Caco-2 (cell line): ENCODE measurements at places on chromosomes 12 and 14.

DNA sequence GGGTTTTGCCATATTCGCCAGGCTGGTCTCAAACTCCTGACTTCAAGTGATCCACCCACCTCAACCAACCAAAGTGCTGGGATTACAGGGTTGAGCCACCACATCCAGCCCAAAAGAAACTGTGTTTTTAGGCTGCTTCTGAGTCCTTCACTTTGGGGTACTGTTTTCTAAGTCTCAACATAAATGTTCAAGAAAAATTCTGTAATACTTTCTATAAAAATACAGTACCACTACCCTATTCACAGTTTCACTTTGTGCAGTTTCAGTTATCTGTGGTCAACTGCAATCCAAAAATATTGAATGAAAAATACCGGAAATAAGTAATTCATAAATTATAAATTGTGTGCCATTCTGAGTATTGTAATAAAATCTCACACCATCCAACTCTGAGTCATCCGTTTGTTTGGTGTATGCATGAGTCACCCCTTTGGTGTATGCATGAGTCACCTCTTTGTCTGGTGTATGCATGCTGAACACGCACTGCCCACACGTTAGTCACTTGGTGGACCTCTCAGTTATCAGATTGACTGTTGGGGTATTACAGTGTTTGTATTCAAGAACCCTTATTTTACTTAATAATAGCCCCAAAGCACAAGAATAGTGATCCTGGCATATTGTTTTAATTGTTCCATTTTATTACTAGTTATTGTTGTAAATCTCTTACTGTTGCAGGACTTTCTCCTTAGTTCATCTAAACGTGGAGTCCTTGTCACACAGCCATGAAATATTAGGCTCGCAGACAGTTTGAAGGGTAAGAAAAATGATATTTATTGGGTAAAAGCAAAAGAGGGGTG, 190.2 kb downstream of the FSCB start:
- DNase-seq = peak; percentile 21

DNA sequence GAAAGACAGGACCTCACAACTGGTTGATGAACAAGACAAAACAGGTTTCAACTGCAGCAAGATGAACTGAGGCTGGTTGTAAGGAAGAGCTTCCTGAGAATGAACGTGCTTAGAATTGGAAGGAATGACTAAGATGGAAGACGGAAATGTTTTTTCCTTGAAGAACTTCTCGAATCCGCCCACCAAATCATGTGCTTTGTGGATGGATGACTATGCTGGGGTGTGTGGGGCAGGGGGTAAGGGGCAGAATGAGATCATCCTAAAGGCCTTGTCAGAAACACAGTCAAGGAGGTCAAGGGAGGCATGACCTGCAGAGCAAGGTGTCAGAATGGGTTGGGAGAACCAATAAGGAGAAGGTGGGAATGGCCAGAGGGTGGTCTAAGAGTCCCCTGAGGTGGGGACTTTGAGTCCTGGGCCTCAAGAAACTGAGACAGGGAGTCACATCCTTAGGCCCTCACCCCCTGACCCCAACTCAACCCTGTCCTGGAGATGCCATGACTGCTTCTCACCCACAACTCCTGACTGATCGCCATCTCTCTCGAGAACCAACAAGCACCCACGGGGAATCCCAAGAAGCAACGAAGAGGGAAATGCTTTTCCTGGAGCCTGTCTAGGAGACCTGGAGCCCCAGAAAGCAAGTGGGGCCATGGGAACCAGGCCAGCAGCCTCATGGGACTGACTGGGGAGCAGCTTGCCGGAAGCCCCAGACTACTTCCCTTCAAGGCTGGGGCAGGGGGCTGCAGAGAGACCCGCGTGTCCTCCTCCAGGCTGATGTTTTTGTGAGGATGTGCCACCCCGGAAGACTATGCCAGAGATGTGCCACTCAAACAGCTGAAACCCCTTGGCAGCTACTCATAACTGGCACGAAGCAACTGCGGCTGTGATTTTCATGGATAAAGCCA, 84.0 kb downstream of the ACTN1 start:
- no peak for DNase-seq

GRCh38 chr12:9625019-9625418, 17.3 kb upstream of the KLRB1 start:
- DNase-seq = no peak

GRCh38 chr12:54068418-54069070, 14.9 kb downstream of the HOXC4 start:
- DNase-seq = no peak

DNA sequence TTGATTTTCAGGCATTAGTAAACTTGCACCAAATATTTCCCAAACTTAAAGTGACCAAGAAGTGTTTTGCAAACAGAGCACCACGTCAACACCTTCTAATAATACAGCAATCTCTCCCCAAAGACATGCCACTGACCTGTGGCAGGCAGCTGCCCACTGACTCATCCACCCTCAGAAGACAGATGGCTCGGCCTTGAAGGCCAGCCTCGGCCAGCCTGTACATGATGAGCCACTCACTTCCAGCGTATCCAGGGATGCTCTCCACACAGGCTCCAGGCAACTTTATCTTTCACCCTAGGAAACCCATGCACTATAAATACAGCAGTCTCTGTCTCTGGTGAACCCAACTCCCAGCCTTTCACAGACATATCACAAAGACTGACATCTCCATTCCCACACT, 62.7 kb downstream of the TUNAR start:
- no peak for DNase-seq

DNA sequence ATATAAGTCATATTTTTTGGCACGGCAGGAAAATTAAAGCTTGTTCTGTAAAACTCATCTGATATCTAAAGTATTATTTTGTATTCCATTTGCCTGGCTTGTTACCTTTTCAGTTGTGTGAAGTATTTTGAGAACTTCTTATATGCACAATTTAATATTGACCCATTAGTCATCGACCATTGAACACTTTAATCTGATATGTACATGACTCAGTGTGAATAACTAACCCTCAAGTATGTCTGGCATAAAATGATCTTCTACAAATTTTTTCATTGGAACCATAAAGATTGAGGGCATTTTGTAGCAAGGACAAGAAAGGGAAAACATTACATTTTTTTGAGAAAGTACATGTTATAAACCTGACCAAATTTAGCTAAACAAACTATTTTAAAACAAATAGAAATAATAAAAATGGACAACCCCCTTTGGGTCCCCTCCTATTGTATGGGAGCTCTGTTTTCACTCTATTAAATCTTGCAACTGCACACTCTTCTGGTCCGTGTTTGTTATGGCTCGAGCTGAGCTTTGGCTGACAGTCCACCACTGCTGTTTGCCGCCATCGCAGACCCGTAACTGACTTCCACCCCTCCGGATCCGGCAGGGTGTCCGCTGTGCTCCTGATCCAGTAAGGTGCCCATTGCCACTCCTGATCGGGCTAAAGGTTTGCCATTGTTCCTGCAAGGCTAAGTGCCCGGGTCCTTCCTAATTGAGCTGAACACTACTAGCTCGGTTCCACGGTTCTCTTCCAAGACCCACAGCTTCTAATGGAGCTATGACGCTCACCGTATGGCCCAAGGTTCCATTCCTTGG, 118.8 kb downstream of the SLC6A15 start:
- no peak for DNase-seq

GRCh38 chr14:85315290-85315689, 214.7 kb upstream of the FLRT2 start:
- no peak for DNase-seq

DNA sequence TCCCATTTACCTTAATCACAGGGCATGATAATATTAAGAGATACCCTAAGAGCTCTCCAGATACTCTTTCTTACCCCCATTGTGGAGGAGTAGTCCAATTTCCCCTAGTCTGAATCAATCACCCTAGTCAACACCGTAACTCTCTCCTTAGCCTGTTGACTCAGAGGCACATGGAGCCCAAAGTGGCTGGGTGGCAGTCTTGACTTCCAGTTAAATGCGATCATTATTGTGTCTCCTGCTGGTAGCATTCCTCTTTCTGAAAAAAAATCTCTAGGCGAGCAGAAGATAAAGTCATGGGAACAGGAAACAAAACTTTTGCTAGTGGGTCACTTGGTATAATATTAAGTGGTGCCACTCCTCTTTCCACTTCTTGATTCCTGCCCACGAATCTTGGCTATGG, 46.4 kb downstream of the EMP1 start:
- DNase-seq = no peak

GRCh38 chr12:23354800-23355199, 594.7 kb downstream of the SOX5 start:
- no peak for DNase-seq

DNA sequence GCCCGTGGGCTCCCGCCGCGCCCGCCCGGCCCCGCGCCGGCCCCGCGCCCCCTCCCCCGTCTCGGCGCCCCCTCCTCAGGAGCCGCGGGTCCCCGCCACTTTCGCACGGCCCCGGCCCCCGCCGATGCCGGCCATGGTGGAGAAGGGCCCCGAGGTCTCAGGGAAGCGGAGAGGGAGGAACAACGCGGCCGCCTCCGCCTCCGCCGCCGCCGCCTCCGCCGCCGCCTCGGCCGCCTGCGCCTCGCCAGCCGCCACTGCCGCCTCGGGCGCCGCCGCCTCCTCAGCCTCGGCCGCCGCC, 263 bp downstream of the RCOR1 start:
- DNase-seq = no peak
